ENCODE measurements at places on chromosomes 3 and 15.

GRCh38 chr3:131393868-131394267 lies 12.3 kb downstream of the NUDT16 start:
- no peak for DNase-seq

GRCh38 chr3:45441584-45442310 lies 53.4 kb downstream of the LARS2 start:
- DNase-seq = no peak

GRCh38 chr3:134630506-134630905 lies 20.3 kb downstream of the KY start:
- no peak for DNase-seq

DNA sequence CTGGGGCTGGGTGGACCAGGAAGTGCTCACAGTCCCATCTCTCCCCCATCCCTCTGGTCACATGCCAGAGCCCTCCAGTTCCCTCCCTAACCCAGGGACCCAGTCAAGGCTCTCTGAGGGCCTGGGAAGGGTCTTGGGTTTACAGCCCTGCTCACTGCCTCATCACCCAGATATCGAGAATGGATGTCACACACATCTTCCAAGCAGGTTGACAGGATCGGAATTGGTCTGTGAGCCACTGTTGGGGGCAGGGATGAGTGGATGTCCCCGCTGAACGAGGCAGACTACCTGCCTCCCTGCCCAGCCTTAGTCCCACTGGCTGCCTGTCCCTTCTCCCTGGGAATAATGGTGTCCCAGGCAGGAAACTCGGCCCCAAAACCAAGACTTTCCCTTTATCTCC lies 20.0 kb upstream of the GOLGA6C start:
- DNase-seq = no peak

DNA sequence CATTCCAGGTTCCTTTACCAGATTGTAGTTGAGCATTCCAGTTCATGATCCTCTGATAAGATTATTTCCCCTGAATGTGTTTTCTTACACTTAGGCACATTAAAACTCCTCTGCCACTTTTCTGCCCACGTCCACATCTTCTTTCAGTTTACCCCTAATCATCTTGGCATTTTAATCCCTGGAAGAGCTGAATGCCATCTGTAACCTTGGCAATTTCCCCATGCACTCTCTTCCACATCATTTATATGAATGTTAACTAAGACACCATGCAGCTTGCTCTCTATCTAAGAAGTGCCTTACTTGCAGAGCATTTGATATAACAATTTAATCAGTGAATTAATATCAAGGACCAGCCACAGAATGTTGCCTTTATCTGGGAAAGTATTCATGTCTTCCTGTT lies 25.8 kb downstream of the TIMP4 start:
- no peak for DNase-seq

DNA sequence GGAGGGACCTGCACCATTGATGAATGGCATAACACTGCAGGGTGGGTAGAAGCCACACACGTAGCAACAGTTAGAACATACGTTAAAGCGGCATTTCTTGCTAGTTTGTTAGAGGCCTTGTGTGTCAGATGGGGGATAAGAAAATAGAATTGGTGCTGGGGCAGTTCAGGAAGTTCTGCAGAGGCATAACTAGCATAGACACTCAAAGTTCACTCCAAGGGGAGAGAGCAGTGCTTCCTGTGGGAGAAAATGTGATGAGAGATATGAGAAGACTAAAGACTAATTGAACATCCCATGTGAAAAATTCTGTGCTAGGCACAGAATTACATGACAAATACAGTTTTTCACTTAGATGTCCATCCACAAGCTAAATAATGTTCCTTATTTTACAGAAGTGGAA lies 327.1 kb downstream of the ZNF621 start:
- DNase-seq = no peak

- DNase-seq = no peak
Measured at GRCh38 chr3:158744567-158745288, 12.5 kb upstream of the RARRES1 start.

Data from NCI-H1092 treated with DMSO at 0.1 percent for 48 hours (cell line).